Kidney glomerular epithelial cell (primary cell): ENCODE measurements at places on chromosomes 1 and 21.

DNA sequence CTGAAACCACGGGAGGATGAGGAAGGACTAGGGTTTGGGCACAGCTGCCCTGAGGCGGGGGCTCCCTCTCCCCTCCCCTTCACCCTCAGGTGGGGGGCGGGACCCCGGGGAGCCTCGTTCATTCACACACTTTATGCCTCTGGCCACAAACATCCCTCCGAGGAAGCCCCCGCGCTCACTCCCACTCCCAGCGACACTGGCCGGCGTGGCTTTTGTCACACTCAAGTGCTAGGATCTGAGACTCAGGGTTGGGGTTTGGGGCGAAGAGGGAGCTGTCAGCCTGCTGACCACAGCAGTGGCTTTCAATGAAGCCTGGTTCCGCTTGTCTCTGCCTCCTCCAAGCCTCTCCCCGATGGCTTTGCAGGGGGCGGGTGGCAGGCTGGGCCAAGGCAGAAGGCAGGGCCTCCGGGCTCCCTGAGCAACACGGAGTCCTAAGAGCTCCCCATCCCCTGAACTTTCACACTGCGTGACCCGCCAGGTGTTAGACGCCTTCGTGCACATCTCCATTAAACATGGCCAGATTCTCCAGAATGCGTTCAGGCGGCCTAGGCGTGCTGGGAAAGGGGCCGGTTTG, 178.1 kb downstream of the NPHP4 start:
- no peak for DNase-seq

DNA sequence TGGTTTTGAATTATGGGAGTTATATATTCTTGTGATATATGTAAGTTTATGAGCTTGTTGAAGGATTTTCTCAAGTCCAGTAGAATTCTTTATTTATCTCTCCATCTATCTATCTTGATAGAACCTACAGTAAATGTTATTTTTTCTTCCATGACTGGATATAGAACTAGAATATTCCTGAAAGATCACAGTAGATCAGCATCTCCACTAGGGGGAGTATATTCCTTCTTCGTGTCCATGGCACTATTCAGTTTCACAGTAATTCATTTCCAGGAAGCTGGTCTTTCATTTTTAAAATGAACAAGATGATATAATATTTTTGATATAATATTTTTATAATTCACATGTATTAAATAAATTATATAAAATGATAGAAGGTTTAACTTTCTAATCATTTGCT, 18.8 kb downstream of the TMPRSS15 start:
- peak; percentile 24 for DNase-seq

GRCh38 chr21:22711636-22712035, 1713.4 kb downstream of the NCAM2 start:
- DNase-seq = no peak

GRCh38 chr1:113141650-113142473, 68.9 kb downstream of the LRIG2 start:
- DNase-seq = peak; percentile 20

- DNase-seq = no peak
These were observed 158.9 kb downstream of the ZBTB18 start for GRCh38 chr1:244209955-244210354.

DNA sequence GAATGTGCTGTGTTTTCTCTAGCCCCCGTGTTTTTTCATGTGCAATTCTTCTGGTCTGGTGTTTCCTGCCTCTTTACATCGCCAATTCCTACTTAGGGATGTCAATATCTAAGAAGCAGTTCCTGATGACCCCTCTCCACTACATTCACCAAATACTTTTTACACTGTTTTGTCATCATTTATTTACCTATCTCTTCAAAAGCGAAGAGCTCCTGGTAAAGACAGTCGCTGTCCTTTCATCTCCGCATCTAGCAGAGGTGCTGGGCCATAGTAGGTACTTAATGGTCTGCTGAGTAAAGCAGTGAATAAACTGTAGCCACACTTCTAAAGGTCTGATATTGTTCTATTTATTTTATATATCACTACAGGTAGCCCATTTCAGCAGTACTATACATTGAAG, 43.0 kb downstream of the LYST start:
- no peak for DNase-seq

- DNase-seq = no peak
These were observed 32.1 kb downstream of the SH3BGR start for GRCh38 chr21:39483917-39484316.

- peak; percentile 13 for DNase-seq
These were observed 22.8 kb upstream of the RNU1-4 start for GRCh38 chr1:16717336-16718098.

DNA sequence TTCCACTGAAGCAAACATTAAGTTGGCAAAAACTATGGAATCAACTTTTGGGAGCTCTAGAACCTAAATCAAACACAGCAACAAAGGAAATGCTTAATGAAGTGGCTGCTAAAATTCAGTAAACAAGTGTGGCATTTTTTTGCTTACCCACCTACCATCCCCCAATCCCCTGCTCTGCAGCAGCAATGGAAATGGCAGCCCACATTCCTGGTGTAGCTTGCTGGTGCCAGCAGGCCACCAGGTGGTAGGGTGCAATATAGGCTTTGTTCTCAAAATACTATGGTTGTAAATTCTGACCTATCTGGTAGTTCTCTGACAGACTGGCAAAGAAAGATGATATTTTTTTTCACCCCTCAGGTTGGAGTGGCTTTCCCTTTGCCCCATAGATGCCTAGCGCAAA, 42.8 kb downstream of the SHCBP1L start:
- DNase-seq = no peak

- no peak for DNase-seq
These were observed 320.5 kb upstream of the NR5A2 start for GRCh38 chr1:199706826-199707606.

- no peak for DNase-seq
These were observed 2.6 kb downstream of the HYI start for GRCh38 chr1:43451157-43451591.
